Activated CD8-positive, alpha-beta memory T cell treated with anti-CD3 and anti-CD28 coated beads for 1 hour (primary cell): ENCODE measurements at places on chromosomes 7 and 10.

DNA sequence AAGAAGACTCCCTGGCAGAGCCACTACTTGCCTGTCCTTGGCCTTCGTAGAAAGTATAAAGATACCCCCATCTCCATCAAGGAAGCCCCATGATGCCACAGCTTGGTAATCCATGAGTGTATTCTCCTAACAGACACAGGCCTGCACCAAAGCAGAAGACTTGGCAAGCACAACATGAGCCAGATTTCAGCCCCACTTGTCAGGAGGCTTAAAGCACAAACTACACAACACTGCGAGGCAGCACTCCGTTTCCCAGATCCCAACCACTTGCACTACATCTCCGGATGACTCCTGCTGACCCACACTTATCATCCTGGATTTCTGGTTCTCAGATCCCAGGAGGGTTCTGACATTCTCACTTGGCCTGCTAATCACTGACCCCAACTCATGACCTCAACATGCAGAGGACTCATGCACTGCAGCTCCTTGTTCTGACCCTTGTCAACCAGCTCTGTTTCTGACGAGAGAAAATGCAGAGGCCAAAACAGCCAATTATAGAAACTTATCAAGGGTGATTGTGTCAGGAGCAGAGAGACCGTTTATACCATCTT, 100.8 kb downstream of the RELN start:
- DNase-seq, result no peak

DNA sequence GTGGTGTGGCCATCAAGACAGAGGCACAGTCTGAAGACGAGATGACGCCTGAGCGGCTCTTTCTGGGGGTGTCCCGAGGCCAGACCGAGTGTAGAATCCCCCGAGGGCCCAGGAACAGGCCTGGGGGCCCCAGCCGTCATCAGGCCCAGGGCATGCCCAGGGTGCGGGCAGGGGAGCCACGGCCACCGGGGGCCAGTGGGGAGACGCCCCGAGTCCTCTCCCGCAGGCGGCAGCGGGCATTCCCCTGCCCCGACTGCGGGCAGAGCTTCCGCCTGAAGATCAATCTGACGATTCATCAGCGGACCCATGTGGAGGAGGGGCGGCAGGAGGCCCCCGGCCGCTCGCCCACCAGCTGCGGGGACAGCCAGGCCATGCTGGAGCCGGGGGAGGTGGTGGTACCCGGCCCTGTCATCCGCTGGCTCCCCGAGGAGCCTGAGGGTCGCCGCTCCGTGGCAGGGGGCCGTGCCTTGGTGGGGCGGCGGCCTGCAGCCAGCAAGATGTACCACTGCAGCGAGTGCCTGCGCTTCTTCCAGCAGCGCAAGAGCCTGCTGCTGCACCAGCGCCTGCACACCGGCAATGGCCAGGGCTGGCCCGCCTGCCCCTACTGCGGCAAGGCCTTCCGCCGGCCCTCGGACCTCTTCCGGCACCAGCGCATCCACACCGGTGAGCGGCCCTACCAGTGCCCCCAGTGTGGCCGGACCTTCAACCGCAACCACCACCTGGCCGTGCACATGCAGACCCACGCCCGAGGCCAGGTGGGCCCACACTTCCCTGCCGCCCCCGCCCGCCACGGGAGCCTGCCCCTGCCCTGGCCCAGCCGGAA, 19.7 kb downstream of the ZNF783 start:
- DNase-seq, result no peak

DNA sequence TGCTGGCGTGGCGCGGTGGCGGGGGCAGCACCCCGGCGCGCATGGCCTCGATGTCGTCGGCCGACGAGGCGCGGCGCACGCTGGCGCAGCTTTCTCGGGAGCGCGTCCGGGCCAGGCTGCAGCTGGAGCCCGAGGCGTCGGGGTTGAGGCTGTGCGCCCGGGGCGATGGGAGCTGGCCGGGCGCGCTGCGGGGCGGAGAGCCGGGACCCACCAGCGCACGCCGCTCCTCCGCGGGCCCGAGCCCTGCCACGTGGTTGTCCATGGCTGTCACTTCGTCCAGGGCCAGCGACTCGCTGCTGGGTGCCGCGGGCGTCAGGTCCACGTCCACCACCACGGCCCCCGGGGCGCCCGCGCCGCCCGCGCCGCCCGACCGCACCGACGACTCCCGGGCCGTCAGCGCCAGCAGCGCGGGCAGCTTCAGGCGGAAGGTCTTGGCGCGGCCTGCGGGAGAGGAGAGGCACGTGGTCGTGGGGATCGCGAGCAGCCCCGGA, 20.0 kb downstream of the KCNH2 start:
- DNase-seq, result no peak

DNA sequence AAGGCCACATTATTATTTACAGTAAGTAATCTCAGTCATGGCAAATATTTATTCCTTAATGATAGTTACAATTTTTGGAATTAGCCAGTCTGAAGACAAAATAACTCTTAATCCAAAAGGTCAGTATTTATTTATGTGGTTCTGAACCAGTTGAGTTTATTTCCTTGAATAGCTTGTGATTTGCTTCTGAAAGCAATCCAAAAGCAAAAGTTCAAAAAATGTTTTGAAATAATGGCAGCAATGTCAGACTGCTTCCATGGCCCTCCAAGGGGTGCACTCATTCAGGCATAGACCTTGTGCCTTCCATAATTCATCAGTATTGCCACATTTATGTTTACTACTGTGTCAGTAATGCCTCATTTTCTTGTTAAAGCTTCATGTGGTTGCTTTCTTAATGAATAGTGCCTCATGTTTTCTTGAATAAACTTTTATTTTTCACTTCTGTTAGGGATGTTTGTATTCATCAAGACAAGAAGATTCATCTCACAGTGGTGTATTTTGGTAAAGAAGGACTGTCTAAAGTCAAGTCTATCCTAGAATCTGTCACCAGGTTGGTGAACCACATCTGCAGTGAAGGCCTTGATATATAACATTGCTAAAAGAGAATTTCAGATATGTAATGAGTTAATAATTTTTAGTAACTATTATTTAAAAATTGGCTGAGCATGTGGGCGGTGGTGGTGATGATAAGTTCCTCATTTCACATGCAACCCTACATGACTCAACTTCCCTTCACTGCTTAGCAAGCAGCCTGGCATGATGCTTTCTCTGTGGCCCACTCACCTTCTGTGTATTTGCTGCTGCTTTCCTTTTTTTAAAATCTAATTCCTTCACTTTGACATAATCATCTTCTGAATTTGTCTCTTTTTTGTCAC, 22.0 kb downstream of the CSGALNACT2 start:
- no peak for DNase-seq

GRCh38 chr10:122258136-122259074, 12.7 kb upstream of the BTBD16 start:
- no peak for DNase-seq

- no peak for DNase-seq
Measured at GRCh38 chr7:95631527-95631926, 35.2 kb upstream of the PDK4 start.

DNA sequence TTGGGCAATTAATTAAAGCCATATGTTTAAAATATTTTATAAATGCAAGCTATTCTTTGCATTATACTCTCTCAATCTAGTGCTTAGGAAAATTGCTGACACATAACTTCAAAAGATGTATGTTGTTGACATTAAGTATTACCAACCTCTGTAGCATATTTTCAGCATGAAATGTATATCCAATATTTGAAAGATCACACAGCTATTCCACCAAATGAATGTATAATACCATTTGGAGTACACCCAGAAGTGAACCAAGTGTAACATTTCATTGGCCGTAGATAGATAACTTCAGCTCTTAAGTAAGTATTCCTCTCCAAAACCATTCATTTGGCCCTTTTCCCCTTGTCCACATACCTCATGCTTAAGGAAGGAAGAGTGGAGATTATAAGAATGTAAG, 104.6 kb downstream of the HECTD2 start:
- no peak for DNase-seq

- DNase-seq, result no peak
Measured at GRCh38 chr10:127874671-127875448, 17.9 kb downstream of the CLRN3 start.
